ENCODE measurements at places on chromosomes 7 and 10. TPM values are rescaled to one million over a fixed set of nuclear protein-coding genes. Genes with fewer than 3 reads are reported as not detected.

SPDYE16 gene
- 0.10 TPM for total RNA-seq

ZFAND2A gene
- total RNA-seq: 11.7 TPM

ATG9B gene
- total RNA-seq: 15.4 TPM

DNA sequence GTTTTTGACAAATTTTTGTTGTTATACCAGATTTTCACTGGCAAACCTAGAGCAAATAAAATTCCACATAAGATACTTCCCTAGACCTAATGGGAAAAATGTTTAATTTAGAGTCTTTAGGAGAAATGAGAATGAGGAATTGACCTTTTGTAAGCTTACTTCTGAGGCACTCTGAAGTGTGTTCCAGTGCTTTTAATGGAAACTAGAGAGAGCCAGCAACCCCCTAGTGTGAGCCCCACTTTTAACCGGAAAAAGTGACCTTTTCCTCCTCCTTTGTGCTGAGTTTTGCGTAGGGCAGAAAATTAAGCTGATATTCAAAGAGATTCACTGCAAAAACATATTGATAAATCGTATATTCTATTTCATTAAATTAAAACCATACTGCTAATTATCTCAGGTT is 5.2 kb downstream of the IKZF1 start:
- no peak for DNase-seq

DNA sequence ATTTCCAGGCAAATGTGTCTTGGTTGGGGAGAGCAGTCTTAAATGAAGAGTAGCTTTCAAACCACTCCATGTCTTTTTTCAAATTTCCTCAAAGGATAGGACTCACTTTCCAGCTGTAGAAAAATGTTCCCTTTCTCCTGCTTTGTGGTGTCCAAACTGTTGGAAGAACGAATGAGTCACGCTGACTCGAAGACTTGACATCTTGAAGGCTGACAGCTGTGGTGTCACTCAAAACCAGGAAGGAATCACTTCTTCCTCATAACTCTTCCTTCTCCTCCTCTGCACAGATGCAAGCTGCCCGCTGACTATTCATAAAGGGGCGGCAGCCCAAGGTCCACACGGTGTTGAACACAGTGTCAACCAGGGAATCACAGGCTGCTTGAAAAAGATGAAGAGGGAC is 19.2 kb downstream of the PLA2G12B start:
- no peak for DNase-seq

- no peak for DNase-seq
Observed at GRCh38 chr7:113289140-113289740, 170.9 kb upstream of the SMIM30 start.

Data from skin of body (tissue), 3 donors.